ENCODE measurements at places on chromosomes 2 and 18.

DNA sequence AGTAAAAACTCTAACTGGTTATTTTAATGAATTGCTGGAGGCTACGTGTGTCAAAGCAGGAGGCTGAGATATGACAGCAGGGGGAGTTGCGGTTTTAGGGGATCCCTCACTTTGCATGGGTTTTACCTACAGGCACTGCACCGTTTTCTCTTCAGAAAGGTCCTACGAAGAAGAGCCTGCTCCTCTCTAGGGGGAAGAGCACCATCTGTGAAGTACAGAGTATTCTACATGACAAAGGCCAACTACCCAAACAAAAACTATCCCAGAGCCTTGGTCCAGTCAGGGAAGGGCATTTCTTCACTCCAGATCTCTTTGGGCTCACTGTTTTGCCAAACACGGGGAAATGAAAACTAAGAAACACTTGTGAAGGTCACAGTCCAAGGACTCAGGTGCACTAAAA, 696.7 kb upstream of the SOX11 start:
- DNase-seq = no peak

DNA sequence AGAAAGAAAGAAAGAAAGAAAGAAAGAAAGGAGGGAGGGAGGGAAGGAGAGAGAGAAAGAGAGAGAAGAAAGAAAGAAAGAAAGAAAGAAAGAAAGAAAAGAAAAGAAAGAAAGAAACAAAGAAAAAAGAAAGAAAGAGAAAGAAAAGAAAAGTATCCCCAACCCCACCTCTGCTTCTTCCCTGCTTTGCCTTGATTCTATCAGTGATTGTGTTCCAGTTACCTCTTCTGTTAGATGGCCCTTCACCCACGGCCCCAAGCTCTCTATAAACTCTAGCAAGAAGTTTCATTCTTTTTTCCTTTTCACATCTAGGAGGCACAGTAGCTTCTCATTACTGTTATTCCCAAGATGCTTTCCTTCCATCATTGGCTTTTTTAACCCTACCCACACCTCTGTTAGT, 1097.5 kb upstream of the ZEB2 start:
- no peak for DNase-seq

DNA sequence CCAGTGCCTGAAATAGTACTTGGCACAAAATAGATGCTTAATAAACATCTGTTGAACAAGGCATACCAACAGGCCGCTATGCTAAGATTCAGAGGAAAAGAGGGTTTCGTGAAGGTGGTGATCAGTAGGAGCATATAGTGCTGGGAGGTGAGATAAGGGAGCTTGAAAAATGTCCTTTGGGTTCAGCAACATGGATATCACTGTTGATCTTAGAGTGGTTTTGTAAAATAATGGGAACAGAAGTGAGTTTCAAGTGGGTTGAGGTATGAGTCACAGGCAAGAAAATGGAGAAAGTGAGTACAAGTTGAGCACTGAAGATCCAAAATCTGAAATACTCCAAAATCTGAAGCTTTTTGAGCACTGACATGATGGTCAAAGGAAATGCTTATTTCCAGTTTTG, 4.4 kb downstream of the CENPO start:
- DNase-seq = no peak

GRCh38 chr2:14861181-14861580, 228.7 kb downstream of the LRATD1 start:
- no peak for DNase-seq

- DNase-seq = no peak
Measured at GRCh38 chr2:145221032-145221431, 701.1 kb upstream of the ZEB2 start.

- DNase-seq = no peak
Measured at GRCh38 chr2:64692401-64692800, 38.7 kb upstream of the SERTAD2 start.

- DNase-seq = no peak
Measured at GRCh38 chr2:42762155-42762554, 1.8 kb downstream of the OXER1 start.

- DNase-seq = no peak
Measured at GRCh38 chr2:215736653-215737290, 276.6 kb downstream of the MREG start.

GRCh38 chr2:147934881-147935620, 85.5 kb downstream of the ORC4 start:
- no peak for DNase-seq

DNA sequence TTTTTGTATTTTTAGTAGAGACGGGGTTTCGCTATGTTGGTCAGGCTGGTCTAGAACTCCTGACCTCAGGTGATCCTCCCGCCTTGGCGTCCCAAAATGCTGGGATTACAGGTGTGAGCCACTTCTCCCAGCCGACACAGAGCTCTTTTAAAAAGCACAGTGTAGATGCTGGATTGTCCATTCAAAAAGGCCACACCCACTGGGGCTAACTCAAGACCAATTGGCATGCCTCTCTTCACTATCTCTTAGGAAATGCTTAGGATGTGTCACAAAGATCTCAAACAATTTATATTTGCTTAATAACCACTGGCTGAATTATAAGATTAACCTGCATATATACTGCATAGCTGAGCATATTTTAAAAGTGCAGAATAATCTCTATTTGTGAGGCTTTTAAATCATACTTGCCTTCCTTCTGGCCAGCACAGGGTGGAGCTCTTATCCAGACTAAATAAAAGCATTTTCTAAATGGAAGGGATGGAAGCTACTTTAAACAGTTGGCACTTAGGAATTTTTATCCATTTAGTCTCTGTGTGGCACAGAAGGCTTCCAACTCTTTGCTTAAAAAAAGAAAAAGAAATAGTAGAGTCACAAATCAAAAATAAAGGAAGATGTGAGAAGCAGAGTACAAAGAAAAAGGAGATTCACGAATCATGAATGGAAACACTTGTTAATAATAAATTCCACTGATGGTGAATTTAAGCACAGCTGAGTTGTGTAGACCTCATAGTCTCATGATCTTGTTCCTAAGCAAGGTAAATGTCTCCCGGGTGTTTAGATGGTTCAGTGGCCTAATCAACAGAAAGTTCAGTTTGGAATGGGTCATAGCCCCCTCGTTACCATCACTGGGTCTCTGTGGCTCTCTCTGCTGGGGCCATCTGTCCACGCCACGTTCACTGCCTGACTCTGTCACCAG, 22.4 kb downstream of the CRYGD start:
- no peak for DNase-seq

GRCh38 chr2:133792223-133792622, 224.0 kb upstream of the NCKAP5 start:
- DNase-seq = no peak

DNA sequence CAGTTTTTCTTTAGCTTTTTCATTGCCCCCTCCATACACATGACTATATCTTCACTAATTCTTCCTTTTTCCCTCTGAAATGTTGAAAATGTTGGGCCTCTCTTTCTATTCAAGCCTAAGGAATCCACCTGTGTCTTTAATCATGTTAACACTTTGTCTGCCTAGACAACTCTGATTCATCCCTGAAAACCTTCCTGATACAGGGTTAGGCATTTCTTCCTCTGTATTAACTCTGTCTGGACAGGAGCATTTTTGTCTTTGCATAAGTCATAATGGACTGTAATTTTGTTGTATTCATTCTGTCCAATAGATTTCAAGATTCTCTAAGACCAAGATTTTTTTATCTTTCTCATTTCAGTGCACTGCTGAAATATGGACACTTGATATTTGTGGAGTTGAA, 297.3 kb downstream of the IKZF2 start:
- no peak for DNase-seq

- DNase-seq = no peak
Measured at GRCh38 chr2:70080610-70081200, 6.6 kb upstream of the PCBP1 start.

- DNase-seq = no peak
Measured at GRCh38 chr2:222318026-222318711, 19.4 kb upstream of the PAX3 start.

DNA sequence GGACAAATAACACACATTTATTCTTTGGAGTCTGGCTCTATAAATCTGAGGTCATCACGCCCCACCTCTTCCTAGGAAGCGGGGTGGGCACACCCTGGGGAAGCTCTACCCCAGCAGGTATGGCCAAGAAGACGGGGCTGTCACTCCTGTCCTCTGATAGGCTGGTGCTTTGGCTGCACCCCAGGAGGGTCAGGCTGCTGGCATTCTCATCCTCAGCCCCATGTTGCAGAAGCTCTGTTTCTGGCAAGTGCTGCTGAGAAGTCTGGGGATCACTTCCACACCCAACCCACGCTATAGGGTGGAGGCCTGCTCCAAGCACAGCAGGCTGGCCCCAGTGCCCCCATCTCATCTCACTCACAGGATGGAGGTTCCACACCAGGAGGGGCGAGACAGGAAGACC, 17.6 kb downstream of the ARHGEF4 start:
- DNase-seq = no peak

- no peak for DNase-seq
Measured at GRCh38 chr18:71327850-71328249, 1039.0 kb downstream of the SOCS6 start.

- DNase-seq = no peak
Measured at GRCh38 chr2:106863387-106863786, 22.6 kb downstream of the ST6GAL2 start.

GRCh38 chr2:95284886-95285541, 10.8 kb downstream of the PROM2 start:
- no peak for DNase-seq

- no peak for DNase-seq
Measured at GRCh38 chr2:40218679-40219078, 233.2 kb downstream of the SLC8A1 start.

GRCh38 chr18:26504831-26505230, 43.5 kb downstream of the KCTD1 start:
- DNase-seq = no peak

DNA sequence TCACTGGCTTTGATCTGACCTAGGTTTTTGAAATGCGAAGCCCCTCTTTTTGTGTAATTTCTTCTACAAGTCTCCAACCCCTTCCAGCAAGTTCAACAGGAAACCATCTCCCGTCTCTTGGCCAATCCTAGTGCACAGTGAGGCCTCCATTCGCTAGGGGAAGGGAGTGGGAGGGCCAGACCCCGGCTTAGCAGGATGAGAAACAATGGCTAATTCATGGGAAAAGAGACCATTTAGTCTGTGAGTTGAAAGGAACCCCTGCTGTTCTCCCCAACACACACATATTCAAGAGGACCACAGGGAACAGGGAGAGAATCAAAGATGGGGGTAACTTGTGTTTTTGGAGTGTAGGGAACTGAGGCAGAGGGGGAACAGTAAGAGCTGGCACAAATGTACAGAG, 83.0 kb downstream of the RTN4 start:
- no peak for DNase-seq

- DNase-seq = no peak
Measured at GRCh38 chr18:31577195-31577594, 14.5 kb upstream of the TTR start.

- DNase-seq = no peak
Measured at GRCh38 chr2:142938240-142938639, 60.8 kb downstream of the KYNU start.

DNA sequence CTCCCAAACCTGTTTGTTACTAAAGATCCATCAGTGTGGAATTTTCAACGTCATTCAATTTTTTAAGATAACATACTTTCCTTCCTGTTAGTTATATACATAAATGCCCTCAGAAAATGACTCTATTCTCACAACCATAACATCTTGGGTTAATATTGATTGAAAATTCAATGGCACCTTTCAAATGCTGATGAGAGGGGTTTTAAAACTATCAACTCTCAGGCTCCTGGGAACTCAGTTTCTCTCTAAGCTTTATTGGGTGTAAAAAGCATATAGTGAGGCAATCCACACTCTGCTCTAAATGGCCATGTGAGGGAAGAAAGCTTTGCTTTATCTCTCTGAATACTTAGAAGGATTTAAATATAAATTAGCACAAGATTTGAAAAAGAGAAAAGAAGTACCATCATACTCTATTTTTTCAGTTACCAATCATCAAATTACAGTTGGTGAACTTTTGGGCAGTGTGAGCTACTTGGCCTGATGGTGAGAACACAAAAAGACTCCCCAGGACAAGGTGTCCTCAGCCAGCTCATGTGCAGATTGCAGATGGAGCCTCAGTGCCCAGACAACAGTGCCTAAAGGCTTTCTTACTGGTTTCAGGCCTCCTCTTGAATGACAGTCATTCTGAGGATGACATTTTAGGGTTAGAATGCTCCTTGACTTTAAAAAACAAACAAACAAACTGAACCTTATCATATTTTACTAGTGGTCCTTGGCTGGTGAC, 24.6 kb upstream of the CERS6 start:
- DNase-seq = no peak

GRCh38 chr2:191656391-191656790, 21.5 kb upstream of the NABP1 start:
- no peak for DNase-seq

GRCh38 chr2:218811382-218811781, 20.2 kb downstream of the PRKAG3 start:
- no peak for DNase-seq

DNA sequence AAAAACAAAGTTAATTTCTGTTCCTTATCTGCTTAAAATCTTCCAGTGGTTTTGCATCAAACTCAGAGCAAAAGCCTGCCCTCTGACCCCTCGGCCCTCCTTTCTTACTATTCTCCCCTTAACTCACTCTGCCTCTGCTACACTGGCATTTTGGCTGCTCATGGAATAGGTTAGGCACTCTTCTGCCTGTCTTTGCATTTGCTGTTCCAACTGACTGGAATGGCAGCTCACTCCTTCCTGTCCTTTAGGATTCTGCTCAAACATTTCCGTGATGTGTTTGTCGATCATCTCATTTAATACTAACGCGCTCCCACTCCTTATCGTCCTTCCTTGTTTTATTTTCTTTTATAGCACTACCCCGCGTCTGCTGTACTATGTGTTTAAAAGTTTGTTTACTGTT, 815 bp downstream of the CEBPZ start:
- no peak for DNase-seq

GRCh38 chr2:45412754-45413379, 198.2 kb downstream of the SRBD1 start:
- DNase-seq = no peak

DNA sequence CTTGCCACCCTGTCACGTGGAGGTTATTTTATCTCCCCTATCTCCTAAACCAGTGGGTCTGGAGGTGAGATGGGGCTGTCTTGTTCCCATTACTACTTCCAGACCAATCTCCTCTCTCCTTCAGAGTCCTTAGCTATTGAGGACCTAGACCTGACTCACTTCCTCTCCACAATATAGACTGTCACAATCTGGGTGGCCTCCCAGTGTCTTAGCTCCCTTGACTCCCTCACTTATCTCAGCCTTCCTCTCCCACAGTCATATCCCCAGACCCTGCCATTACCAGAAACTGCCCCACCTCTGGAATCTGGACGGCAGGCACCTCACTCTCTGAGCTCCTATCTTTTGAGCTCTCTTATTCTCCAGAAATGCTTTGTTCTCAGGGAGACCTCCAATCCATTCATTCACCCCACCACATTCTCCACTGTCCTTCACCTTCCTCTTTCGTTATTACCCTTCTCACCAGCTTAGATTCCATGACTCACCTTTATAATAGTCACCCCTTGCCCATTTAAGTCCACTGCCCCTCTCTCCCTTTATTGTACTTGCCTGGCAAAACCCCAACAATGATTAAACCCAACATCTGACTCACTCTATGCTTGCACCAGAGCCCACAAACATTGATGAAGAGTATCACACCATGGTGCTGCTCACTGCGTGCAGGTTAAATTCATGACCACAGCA, 23.3 kb upstream of the SIX3 start:
- DNase-seq = no peak
